ENCODE measurements at places on chromosomes 2 and 18.

- no peak for DNase-seq
Observed at GRCh38 chr2:64594226-64594989, 59.3 kb downstream of the SERTAD2 start.

- no peak for DNase-seq
Observed at GRCh38 chr2:203797276-203797675, 70.3 kb upstream of the CTLA4 start.

- DNase-seq, result peak; percentile 78
Observed at GRCh38 chr2:195898505-195899191, 170.0 kb downstream of the DNAH7 start.

- DNase-seq, result no peak
Observed at GRCh38 chr2:198662905-198663304, 794.8 kb downstream of the SATB2 start.

GRCh38 chr2:183224948-183225347 lies 100.7 kb downstream of the NUP35 start:
- DNase-seq, result no peak

- DNase-seq, result no peak
Observed at GRCh38 chr2:162086904-162087303, 12.9 kb upstream of the DPP4 start.

DNA sequence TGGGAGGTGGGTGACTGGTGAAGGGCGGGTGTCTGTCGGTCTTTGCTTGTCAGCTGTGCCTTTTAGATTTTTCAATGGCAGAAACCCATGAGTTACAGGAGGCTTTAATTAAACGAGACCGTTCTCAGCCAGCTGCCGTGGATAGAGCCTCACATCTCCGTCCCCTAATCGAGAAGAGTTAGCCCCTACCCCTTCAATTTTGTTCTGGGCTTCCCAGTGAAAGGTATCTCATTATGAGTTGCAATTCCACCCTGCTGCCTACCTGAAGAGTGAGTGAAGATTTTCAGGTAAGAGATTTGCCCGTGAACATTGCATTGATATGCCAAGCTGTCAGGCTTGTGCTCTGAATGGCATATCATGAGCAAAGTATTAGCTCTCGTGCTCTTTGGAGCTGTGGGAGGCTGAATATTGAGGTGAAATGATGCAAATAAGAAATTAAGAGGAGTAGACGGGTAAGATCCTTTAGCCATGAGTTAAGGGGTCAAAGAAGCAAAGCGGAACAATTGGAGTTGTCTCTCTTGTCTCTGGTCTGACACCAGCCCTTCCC lies 118.7 kb upstream of the MSTN start:
- no peak for DNase-seq

- DNase-seq, result no peak
Observed at GRCh38 chr2:1677821-1678165, 66.5 kb downstream of the PXDN start.

- no peak for DNase-seq
Observed at GRCh38 chr2:611519-611918, 65.7 kb downstream of the TMEM18 start.

- DNase-seq, result no peak
Observed at GRCh38 chr2:216491793-216492596, 6.6 kb upstream of the RPL37A start.

DNA sequence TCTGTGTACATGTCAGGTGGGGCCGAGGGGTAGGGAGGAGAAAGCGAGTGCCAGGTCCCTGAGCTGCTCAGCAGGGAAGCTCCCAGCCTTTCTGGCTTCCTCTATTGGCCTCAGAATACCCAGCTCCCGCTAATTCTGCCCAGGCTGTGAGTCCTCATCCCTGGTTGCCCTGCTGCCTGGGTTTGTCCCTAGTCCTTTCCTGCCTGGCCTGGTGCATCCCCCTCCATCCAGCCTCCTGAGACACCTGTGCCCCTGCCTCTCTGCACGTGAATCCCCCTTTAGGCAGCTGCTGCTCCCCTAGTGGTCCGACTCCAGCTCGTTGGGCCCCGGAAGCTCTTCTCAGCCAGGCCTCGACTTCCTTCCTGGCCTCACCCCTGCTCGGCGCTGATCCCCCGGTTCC lies 54.6 kb downstream of the INHBB start:
- no peak for DNase-seq

- DNase-seq, result no peak
Observed at GRCh38 chr2:111062417-111062816, 58.3 kb upstream of the BCL2L11 start.

GRCh38 chr2:241721852-241722251 lies 12.6 kb upstream of the D2HGDH start:
- no peak for DNase-seq
